Cardiac septum (tissue), 1 donor: ENCODE measurements at places on chromosomes 11 and 22. TPM values are rescaled to one million over a fixed set of nuclear protein-coding genes. Genes with fewer than 3 reads are reported as not detected.

ATP5MG gene
- total RNA-seq, result 600 TPM

USH1C gene
- not detected for total RNA-seq

DEUP1 gene
- total RNA-seq, result not detected

KCNQ1 gene
- total RNA-seq, result 43.0 TPM

GRCh38 chr11:61699737-61700160, 19.6 kb downstream of the DAGLA start:
- DNase-seq, result no peak

- DNase-seq, result no peak
These were observed 622.3 kb upstream of the CADM1 start for GRCh38 chr11:116126562-116126961.

GRCh38 chr11:16905375-16905774, 108.8 kb downstream of the PLEKHA7 start:
- DNase-seq, result no peak

DNA sequence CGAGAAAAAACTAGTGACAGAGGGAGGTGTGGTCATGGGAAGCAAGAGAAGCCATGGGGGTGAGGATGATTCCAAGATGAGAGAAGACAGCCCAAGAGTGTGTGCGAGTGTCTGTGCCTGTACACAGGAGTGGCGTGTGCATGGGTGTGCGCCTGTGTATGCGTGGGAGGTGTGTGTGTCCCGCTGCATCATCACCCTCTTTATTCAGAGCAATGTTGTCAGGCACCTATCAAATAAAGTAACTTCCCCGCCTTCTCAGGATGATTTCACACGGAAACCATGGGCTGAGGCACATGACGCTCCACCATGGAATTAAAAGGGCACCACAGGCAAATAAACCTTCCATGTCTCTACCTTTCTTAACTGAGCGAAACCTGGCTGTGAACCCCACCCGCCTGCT, 24.6 kb downstream of the MS4A10 start:
- DNase-seq, result no peak

- DNase-seq, result no peak
These were observed 906.9 kb downstream of the BRD1 start for GRCh38 chr22:48920776-48921241.

- no peak for DNase-seq
These were observed 11.0 kb upstream of the SLC5A4 start for GRCh38 chr22:32265882-32266767.
